Cardiac fibroblast (primary cell): ENCODE measurements at places on chromosomes 11 and 22.

- no peak for DNase-seq
Observed at GRCh38 chr11:86517557-86517956, 142.9 kb downstream of the CCDC81 start.

- DNase-seq: peak; percentile 53
Observed at GRCh38 chr11:70233511-70233934, 30.4 kb downstream of the FADD start.

GRCh38 chr11:11359611-11360010, 6.6 kb upstream of the CSNK2A3 start:
- no peak for DNase-seq

DNA sequence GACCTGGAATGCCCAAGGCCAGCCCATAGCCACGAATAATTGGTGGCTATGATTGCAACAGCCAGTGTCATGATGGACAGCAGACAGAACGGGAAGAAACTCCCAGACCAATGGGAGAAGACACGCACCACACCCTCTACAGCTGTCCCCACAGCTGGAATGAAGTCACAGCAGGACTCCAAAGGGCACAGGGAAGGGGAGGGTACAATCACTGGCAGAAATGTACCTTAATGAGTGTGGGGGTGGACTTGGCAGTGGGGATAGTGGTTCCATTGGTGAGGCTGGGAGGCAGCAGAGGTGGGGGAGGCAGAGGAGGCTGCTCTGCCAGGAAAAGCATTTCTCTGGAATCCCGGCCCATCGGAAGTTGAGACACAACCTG, 52.9 kb downstream of the SGSM3 start:
- DNase-seq: no peak

DNA sequence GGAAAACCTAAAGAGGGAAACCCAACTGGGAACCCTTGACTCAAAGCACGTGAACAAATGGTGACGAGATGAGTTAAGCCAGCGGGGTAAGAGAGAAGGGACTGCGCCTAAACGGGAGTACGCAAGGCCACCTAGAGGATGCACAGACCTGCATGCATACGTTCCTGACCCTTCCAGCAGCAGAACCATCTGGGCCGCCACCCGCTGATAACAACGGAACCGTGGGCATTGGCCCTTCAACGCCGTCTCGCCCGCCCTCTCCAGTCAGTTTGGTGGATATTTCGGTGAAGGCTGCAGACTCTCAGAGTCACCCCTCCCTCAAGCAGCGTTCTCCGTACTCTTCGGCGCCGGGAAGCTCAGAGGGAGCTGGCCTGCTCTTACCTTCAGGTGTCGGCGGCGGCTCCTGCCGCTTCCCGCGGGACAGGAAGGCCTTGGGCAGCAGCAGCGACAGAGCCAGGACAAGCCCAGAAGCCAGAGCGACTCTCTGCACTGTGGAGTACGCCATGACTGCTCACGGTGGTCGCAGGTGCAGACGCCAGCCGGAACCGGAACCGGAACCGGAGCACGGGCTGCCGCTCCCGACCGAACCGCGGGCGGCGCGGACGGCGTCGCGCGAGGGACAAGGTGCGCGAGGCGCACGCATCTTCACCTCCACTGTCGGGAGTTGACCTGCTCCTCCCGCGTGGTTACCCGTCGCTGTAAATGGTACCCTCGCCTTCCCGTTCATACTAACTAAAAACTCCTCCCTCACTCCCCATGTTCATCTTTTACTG, at the start of gene RIC3:
TSS of gene RIC3 (minus strand) at position 541 of the 773 bp plus-strand sequence. CDS start at position 505, 36 bp downstream.
- DNase-seq: no peak

DNA sequence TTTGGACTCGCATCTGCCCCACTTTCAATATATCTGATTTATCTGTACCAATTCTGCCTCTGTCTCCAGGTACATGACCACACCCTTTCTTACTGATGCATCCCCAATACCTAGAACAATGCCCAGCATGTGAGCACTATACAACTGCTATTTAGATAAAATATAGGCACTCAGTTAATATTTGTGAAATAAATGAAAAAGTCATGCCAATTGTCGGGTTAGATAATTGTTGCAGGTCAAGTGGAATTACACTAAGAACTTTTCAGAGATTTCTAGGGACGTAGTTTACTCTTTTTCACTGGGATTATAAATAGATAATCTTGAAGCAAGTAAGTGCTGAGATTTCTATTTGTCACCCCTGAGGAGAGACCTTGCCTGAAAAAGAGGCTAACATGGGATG, 20.5 kb downstream of the OOSP4A start:
- DNase-seq: no peak

DNA sequence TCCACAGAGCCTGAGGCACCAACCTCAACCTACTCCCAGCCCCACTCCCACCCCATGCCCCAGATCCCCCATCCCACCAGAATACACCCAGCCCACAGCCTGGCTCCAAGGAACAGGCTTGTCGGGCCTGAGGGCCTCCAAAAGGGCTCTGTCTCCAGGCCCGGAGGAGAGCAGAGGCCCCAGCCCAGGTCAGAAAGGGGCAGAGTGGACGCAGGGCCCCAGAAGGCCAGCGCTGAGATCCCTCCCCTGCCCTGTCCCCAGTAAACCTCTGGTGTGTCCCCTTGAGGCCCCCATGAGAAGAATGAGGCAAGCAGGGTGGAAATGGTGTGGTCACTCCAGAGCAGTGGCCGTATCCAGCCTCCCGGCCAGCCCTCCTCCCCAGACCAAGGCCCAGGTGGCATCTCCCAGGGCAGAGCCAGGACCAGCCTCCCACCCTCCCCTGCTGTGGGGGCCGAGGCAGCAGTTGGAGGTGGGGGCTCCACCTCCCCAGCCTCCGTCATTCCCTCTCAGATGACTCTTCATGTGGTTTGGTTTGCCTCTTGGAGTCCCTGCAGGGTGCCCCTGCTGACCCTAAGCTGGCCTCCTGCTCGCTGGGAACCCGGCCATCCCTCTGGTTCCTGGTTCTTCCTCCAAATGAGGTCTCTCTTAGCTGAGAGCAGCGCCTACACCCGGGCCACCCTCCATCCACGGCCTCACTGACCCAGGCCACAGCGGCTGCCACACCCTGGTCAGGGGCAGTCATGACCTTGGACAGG, 195.0 kb downstream of the IGLL1 start:
- no peak for DNase-seq

DNA sequence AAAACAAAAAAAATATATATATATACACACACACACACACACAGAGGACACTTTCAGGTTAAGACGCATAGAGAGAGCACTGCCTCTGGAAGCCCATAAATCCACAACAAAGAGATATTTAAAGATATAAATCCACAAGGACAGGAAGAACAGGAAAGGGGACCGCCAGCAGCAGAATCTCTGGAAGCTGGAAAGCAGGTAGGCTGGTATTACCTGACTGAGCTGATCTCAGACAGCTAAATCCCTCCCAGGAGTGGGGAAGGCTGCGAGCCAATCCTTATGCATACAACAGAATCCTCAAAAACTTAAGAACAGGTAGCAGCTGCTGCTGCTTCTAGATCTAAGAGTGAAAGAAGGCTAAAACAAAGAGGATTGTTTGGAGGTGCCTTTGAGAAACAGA, 1.8 kb upstream of the MCAT start:
- DNase-seq: no peak

- no peak for DNase-seq
Observed at GRCh38 chr11:10444725-10445315, 10.2 kb upstream of the AMPD3 start.

- peak; percentile 94 for DNase-seq
Observed at GRCh38 chr11:130839981-130840666, 76.2 kb downstream of the SNX19 start.

DNA sequence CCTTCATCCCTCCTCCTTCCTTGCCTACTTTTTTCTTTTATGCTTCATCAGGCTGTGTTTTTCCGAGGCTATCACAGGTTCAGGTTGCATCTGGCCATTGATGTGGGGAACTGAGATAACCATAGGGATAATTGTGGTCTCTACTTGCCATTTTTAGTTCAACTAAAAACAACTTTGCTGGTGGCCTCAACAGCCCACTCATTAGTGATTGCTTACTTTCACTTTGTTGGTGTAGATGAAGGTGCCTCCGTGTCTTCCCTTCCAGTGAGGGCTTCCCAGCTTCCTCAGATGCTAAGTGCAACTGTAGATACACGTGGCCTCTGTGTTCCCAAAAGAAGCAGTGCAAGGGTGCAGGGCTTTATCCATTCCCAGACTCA, 35.0 kb downstream of the KCNJ1 start:
- no peak for DNase-seq

DNA sequence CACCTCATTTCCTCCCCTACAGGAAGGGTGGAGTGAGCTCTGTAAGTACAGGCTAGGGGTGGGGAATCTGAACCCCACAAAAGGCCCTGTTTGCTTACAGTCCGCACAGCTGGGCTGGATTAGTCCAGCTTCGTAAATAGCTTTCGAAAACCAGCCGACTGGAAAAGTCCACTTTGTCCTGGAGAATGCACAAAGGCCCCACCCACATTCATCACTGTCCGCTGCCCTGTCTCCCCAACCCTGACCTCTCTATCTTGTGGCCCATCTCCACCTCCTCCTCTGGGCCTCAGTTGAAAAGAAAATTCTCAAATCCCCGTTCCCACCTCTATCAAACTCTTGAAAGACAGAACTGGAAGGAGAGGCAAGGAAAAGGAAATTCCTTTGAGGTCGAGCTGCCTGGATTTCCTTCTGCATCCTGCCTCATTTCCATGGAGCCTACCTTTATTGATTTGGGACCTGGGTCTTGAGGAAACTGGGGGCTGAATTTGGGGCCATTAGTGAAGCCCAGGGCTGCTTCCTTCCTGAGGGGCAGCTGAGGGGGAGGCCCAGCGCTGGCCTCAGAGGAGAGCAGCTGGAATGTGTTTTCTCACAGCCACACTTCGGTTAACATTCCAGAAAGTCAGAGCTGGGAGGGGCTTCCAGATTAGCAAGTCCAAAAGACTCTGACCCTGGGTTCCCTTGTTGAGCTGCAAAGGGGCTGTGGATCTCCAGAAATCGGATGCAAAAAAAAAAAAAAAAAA, 147.6 kb downstream of the FBXO7 start:
- peak; percentile 95 for DNase-seq

- DNase-seq: no peak
Observed at GRCh38 chr22:49480331-49480730, 347.3 kb downstream of the BRD1 start.

- no peak for DNase-seq
Observed at GRCh38 chr11:111441443-111441842, 62.4 kb upstream of the POU2AF1 start.

- DNase-seq: no peak
Observed at GRCh38 chr11:68508425-68508824, 47.9 kb downstream of the PPP6R3 start.

DNA sequence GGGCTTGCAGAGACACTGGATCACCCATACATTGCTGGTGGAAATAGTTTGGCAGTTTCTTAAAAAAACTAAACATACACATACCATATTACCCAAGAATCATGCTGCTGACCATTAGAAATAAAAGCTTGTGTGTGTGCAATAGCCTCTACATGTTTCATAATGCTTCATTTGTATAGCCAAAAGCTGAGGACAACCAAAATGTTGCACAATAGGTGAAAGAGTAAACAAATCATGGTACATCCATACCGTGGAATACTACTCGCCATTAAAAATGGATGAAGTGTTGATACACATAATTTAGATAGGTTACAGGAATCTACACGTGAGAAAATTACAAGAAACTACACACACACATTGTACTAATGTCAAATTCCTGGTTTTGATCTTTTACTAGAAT, 6.5 kb downstream of the KBTBD3 start:
- DNase-seq: peak; percentile 43

GRCh38 chr22:30838111-30838510, 130.5 kb downstream of the MORC2 start:
- DNase-seq: no peak

- no peak for DNase-seq
Observed at GRCh38 chr22:33575771-33576170, 344.5 kb downstream of the LARGE1 start.

GRCh38 chr11:64318766-64319761, 1.1 kb downstream of the PRDX5 start:
- DNase-seq: no peak

DNA sequence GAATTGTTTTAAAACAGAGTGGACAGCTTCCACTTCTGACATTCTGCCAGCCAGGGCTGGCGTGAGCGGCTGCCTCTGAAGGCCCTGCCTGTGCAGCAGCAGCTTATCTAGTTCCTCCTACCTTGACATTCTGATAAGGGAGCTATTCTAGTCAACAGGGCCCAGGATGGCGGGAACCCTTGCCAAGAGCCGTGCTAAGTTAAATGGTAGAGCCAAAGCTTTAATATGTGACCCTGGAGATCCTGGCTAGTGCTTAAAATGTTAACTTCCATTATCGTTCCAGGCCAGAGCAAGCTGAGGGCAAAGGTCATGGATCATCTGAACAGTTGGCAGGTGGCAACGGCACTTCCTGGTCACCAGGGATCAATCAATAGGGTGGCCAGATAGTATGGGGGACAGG, 3.5 kb downstream of the KCNJ5 start:
- no peak for DNase-seq
